ENCODE measurements at places on chromosomes 16 and 17.
A peak's percentile ranks its signal among the peaks of the same experiment; 100 is the strongest.

GRCh38 chr17:63436523-63437110, 9.5 kb downstream of the CYB561 start:
- no peak for DNase-seq

GRCh38 chr16:1002399-1003166, 21.0 kb downstream of the SOX8 start:
- DNase-seq = peak; percentile 68

- DNase-seq = no peak
These were observed 9.6 kb downstream of the ACE start for GRCh38 chr17:63486317-63487013.

DNA sequence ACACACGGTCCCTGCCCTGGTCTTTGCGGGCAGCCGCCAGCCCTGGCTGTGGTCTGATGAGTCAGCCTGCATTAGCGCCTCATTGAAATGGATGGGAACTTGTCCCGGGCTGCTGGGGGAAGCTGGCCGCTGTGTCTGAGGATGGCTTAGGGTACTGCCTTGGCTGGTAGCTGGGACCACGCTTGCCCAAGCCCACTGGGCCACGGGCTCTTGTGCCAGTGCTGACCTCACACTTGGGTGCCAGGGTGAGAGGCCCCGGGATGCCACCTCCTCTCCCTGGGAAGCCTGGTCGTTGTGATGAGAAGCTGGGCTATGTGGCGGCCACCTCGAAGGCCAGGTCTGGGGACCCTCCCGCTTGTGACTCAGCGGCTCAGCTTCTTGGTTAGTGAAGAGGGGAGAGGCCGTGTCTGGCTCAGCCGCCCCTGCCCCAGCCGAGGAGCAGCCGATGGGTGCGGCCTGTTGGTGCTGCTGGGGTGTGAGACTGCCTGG, 10.7 kb downstream of the CACNA1H start:
- DNase-seq = no peak

- DNase-seq = no peak
These were observed 8.0 kb downstream of the PSMD11 start for GRCh38 chr17:32452281-32452680.

DNA sequence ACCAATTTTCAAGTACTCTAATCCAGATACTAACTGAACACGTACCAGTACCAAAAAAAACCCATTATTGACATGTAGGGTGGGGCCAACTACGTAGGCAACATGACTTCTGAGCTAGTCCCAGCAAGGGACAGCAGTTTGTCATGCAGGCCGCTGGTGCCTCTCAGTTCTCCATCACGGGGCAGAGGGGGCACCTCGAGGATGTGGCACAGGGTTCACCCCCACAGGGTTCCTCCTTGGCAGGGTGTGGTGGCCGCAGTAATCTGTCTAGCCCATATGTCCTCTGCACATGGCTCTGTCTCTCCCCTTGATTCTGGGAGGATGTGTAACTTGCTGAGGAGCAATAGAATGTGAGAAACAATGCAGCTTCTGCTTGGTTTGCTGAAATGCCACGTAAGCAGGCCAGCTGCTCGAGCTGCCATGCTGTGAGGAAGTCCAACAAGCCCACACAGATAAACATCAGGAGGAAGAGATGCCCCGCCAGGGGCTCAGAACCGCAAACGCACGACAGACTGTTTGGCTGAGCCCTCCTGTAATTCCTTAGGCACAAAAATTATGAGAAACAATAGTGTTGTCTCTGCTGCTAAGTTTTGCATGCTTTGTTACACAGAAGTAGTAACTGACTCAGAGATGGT, 62.4 kb downstream of the NT5M start:
- DNase-seq = no peak

- DNase-seq = no peak
These were observed 125.5 kb upstream of the HSBP1 start for GRCh38 chr16:83682116-83682867.

- no peak for DNase-seq
These were observed 44.5 kb downstream of the EFCAB13 start for GRCh38 chr17:47368262-47368661.

- peak; percentile 87 for DNase-seq
These were observed 3.0 kb downstream of the PFN1 start for GRCh38 chr17:4945176-4945943.
